ENCODE measurements at places on chromosomes 3 and 15.

- no peak for DNase-seq
Measured at GRCh38 chr15:63052077-63052841, 9.7 kb downstream of the TPM1 start.

DNA sequence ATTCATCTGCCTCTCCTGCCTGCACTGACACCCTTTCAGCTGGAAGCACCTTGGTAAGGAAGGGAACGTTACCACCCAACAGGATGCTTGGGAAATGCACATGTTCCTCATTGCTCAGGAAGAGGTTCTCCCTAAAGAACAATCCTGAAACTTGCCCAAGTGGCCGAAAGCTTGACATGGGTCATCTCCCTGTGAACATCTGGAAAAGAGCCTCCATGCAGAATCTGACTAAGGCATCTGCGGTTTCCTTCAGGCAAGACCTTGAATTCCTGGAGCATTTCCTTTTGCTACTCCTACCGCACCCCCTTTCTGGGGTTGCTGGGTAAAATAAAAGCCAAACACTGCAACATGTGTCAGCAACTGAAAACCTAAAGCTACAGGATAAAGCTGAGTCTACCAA lies 68.7 kb upstream of the SNRK start:
- DNase-seq, result no peak

- no peak for DNase-seq
Measured at GRCh38 chr3:175335229-175335628, 476.1 kb downstream of the NAALADL2 start.

DNA sequence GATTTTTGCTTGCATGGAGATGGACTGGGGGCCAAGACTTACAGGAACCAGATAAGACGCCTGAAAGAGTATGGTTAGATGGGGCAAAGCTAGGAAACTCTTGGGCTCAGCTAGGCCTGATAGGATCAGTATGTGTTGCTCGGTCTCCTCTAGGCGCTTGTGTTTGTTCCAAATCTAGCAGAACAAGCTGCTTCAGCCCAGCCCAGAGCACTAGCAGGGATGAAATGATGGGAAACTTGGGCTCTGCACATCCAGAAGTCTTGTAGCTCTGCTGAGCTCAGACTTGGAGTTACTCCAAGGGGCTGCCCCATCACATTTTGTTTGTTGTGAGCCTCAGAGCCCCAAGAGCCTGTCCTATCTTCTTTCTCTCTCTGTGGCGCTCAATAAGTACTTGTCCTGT lies 34.7 kb downstream of the FOXL2 start:
- DNase-seq, result no peak

DNA sequence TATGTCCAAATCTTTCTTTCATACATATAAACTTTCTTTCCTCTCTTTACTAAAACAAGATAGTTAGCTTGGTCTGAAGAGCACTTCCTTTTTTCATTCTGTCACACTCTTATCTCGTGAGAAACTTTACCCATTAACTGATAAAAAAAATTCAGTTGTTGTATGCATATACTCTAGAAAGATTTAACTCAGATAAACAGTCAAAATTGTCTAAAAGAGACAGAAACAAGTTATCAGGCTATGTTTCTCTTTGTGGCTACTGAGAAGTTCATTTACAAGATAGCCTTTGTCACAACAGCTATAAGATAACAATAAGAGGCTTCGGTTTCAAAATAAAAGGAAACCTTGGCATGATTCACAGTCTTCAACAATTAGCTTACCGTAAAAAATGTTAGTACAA lies 235.7 kb upstream of the ATP10A start:
- no peak for DNase-seq

- no peak for DNase-seq
Measured at GRCh38 chr3:190558796-190559195, 44.9 kb downstream of the IL1RAP start.

DNA sequence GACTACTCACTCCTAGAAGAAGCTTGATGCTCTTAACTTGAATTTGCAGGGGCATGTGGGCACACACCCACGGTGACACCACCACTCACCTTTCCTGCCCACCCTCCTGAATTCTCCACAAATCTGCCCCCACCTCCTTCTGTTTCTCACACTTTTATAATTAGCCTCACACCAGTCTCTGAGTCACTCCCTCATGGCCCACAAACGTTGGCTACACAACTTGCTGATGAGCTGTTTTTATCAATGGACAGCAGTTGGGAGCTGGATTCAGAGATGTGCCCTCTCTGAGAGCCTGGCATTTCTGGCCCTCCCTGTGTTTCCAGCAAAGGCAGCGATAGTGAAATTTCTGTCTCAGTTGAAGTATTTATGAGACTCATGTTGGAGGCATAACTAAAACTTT lies 1.3 kb downstream of the COLQ start:
- DNase-seq, result peak; percentile 10

- DNase-seq, result no peak
Measured at GRCh38 chr3:152127058-152127457, 141.7 kb upstream of the MBNL1 start.

DNA sequence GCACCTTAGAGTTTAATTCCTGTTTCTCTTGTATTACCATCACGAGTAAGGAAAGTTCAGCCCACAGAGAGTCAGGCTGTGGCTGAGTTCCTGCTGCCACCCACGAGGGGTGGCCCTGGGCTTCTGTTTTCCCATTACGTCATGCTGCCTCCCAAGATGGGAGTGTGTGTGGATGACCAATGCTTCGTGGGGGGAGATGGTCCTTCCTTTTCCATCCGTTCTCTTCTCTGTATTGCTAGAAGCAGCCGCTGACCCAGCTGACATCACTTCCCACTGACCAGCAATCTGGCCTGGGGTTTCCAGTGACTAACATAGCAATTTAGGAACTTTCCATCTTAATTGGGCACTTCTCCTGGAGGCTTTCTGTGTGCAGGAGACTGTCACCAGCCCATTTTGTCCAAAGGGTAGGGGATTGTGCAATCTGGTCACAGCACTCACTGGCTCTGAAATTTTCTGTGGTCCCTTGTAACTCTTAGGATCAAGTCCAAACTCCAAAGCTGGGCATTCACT lies 9.3 kb downstream of the IRAK2 start:
- no peak for DNase-seq

GRCh38 chr3:61627768-61628185 lies 66.4 kb downstream of the PTPRG start:
- no peak for DNase-seq

GRCh38 chr15:60208709-60209108 lies 189.1 kb downstream of the ANXA2 start:
- DNase-seq, result no peak

GRCh38 chr3:12705981-12706380 lies 42.1 kb upstream of the RAF1 start:
- no peak for DNase-seq

DNA sequence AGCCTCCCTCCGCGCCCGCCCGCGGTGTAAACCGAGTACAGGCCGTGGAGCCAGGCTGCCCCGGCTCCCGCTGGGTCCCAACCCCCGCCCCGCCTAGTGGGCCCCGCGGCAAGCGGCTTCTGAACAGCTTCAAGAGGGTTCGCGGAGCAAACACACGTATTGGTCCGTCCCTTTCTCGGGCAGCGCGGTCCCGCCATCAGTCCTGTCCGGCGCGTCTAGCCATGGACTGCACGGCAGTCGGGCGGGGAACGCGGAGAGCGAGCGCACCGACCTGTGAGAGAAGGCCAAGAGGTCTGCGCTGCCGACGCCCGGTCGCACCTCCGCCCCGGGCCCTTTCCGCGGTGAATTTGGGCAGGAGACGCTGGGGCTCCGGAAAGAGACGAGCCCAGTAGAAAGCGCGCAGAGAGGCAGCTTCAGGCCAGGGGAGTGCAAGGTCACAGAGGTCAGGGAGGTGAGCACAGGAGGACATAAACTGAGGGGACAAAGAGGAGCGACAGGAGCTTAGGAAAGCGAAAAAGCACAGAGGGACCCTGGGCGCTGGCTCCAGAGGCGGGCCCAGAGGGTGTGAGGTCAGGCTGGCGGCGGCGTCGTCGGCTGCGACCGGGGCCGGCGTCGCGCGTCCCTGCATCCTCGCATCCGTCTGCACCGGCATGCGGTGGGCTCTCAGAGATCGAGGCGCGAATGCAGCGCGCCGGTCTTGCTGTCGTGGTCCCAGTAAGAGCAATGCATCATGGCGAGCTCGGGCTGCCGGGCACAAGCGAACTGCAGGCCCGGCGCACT lies 1.8 kb downstream of the FOXL2 start:
- DNase-seq, result no peak

DNA sequence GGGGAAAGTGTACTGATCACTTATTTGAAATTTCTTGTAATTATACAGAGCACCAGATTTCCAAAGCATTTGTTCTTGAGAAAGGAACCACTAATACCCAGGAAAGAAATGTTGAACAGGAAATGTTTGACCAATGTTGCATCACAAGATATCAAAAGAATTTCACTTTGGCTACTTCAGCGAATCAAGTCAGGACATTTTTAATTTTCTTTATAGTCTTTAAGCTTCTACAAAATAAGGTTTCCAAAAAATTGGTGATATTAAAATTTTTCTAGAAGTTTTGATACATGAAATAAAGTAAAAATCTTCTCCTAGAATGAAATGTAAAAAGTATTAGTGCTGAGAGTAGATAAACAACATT lies 421.9 kb downstream of the MECOM start:
- no peak for DNase-seq

GRCh38 chr15:38424101-38424552 lies 29.8 kb upstream of the FAM98B start:
- DNase-seq, result no peak

DNA sequence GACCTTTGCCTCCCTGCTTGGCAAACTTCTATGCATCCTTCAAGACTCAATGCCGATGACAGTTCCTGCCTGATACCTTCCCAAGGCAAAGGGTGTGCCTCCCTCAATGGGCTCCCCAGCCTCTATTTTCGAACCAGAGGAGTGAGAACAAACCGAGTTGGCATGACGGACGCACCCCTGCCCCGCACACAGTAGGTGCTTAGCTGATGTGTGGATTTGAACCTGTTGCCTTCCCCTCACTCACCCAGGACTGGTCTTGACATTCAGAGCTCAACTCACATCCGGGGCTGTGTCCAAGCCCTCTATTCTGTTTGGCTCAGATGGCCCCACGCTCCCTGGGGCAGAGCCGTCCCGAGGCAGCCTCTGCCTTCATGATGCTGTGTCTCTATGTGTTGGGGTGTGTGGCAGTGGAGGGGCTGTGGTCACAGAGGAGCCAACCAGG lies 52.2 kb upstream of the SLC6A11 start:
- DNase-seq, result no peak

- no peak for DNase-seq
Measured at GRCh38 chr15:51576911-51577500, 45.6 kb downstream of the DMXL2 start.

DNA sequence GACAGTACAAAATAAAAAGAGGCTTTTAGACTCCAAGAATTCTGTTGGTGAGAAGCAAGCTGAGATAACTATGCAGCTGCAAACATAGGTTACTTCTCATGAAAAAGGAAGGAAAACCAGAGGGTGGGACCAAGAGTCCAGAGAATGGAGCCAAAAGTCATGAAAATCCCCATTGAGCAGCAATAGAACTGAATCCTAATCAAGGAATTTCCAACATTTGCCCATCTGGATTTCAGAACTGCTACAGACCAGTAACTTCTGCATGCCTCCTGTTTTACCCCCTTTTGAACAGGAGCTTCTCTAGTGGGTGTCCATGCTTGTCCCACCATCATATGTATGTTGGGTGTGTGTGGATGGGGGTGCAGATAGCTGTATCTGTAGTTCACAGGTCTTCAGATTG lies 33.6 kb upstream of the BNC1 start:
- DNase-seq, result no peak

GRCh38 chr15:40759961-40760360 lies 3.9 kb upstream of the GCHFR start:
- no peak for DNase-seq

DNA sequence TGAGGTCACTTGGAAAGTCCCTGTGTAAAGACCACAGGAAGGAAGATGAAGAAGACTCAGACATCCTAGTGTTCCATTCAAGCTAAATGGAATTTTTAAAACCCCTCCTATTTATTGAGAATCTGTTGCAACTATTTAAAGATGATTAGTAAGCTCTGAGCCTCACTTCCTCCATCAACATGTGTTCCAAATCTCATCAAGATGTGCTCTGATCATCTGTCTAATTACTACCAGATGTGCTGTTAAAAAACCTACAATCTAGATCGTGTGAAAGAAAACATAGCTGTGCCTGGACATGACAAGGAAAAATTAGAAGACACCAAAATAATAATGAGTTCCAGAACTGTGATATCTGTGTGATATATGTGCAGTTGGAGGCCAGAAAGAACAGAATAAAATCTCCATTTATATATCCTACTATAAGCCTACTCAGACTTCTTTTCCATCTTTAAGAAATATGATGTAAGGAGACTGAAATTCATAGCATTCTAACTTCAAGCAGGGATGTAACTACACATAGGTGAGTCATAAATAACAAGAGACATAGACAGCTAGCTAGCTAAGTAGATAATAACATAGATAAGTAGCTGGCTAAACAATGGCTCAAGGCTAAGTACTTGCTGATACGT lies 7.8 kb downstream of the XPC start:
- no peak for DNase-seq

DNA sequence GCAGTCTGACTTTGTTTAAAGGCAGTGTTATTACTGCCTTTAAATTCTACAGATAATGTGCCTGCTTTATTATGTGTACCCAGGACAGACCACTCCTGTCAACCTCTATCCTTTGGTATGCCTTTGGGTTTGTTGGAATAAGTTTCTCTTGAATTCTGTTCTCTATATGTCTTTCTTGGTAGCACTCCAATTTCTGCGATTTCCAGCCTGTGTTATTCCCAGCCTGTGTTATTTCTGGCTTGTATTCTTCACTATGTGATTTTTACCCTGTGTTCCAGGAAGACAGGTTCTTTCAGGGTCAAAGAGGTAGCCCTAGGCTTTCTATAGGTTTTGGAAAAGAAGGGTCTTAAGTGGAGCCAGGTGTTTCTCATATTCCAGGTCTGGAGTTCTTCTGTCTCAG lies 407.4 kb upstream of the AZI2 start:
- no peak for DNase-seq

DNA sequence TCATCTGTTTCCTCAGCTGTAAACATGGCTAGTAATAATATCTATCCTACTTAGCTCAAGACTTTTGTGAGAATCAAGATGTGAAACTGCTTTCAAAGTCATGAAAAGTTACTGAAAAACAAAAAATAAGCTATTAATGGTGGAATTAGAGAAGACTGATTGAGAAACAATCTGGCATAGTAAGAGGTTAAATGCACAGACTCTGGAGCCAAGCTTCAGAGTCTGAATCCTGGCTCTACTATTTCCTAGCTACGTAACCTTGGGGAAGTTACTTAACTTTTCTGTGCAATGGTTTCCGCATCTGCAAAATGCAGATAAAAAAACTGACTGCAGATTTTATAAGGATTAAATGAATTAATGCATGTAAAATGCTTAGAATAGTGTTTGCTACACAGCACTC lies 28.8 kb downstream of the LRRFIP2 start:
- DNase-seq, result no peak
